Amygdala (tissue), 56 donors: ENCODE measurements at places on chromosomes 1 and 21.

DNA sequence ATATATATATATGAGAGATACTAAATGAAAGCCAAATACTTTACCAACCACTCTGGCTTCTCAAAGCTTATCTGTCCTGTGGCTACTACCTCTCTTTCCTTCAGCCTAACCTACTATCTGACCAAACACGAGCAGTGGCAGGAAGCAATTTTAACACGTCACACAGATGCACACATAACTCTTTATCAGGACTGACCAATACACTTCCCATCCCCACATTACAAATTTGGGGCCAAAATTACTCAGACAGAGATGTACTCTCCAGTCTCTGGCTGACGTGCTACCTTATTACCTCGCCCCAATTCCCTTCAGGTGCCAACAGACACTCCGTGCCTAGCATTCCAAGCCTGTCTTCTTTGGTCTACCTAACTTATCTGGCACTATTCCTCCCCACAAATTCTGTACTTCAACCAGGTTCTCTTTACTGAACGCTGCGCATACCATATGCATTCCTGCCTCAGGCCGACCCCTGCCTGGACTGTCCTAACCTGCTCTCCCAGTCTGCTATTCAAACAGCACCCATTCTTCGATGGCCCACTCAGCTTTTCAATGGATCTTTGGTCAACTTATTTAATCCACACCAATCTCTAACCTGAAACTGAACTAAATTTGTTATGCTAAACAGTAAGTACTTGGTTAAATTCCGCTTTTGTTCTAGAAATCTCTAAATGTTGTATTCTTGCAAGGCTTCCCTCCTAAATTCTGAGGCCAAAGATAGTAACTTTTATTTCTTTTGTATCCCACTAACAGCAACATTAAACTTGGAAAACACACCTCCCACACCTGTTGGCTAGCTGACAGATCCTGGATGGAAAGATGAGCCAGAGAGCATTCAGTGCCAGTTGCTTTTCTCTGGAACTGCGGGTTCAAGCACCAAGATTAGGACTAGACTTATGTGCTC lies 27.9 kb downstream of the RERE start:
- no peak for DNase-seq

DNA sequence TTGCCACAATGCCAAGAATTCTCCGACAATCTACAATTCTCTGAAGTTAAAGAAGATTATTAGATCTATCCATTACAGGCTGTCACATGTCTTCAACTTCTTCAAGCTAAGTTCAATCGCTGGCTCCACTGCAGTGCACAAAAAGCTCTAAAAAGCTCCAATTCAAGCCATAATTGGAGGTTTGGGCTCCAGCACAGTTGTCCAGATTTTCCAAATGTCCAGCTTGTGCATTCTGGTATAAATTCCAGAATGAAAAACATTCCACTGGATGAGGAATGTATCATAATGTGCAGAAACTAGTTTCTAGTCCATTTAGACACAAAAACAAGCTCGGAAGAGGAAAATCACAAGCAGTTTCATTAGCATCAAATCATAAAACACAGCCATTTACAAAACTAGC lies 138.6 kb downstream of the NRIP1 start:
- DNase-seq: no peak

- no peak for DNase-seq
Observed at GRCh38 chr1:154729031-154729442, 121.1 kb upstream of the ADAR start.

DNA sequence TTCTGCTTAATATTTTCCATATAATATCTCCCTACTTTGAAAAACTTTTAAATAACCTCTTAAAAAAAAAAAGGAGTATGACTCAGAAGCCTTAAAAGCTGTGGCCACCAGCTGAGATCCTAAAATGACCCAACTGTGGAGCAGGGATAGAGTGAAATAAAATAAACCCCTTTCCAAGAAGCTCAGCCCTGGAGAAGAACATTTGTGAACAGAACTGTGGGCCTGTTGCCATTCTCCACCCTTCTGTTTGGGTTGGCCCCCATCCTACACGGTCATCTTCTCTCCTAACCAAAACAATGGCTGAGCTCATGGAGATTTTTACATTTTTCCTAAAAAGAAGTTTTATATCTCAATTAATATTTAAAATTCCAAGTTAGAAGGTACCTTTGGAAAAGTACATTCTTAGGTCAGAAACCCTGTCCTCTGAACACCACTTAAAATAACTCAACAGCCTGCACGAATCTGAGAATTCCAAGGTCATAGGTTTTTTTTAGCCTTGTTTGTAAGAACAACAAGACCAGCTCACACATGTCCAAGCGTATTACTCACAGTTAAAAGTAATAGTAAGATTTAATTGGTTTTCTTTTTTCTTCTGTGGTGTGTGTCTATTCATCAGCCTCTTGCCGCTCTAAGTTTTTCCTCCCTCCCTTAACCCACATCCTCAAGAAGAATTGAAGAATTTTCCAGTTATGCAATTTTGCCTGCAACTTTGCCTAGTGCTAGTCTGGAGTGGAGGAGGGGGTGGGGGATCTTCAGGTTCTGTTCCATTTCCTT lies 107.7 kb upstream of the ERRFI1 start:
- DNase-seq: no peak
